ENCODE measurements at places on chromosomes 1 and 21.

- DNase-seq: no peak
Measured at GRCh38 chr1:17615959-17616358, 76.5 kb downstream of the ARHGEF10L start.

DNA sequence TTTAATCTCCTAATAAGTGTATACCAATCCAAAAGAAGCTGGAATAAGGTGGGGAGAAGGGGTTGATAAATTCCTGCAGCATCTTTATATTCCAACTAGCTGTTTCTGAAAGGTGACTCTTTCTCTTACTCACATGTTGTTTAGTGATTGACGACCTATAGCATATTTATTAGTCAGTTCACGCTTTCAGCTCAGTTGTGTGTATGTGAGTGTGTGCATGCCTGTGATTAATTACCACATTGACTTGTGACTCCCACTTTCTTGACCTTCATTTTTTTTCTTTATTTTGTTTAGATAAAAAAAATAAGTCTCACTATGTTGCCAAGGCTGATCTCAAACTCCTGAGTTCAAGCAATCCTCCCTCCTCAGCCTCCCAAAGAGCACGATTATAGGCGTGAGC, 44.4 kb downstream of the ATP2B4 start:
- DNase-seq: no peak

GRCh38 chr1:19529664-19530063, 44.3 kb upstream of the CAPZB start:
- DNase-seq: no peak

DNA sequence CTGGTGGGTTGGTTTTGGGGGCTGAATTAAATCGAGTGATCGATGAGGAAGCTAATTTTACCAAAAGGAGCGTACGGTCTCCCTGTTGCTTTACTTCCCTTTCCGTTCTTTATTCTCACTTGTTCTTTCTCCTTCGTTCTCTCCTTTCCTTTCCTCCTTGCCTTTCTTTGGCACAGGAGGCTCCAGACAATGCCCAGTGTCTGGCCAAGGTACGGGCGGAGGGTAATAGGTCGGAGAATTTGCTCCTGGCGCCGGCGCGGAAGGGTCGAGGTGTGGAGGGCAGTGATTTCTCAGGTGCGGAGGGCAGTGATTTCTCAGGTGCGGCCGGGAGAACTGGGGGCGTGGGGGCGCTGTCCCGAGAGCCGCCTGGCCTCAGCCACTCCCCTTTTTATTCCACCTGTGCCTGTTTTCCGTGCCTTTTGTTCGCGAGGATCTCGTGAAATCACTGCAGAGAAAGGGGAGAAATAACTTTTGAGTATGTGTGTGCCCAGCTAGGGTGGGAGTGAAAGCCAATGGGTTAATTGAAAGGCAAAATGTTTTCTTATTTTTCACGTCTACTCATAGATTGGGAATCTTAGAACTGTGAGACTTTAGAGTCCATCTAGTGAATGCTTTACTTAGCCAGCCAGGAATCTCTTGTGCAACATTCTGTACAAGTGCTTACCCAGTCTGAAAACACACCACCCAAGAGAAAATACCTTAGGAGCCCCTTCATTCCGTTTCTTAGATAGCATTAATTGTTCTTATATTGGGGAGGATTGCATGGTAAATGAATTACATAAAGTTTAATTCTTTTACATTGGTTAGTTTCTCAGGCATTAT, 1.3 kb downstream of the FNBP1L start:
- no peak for DNase-seq

Data from activated CD4-positive, CD25-positive, alpha-beta regulatory T cell treated with anti-CD3 and anti-CD28 coated beads, Interleukin-2, amount 50 U/mL, for 72 hours (primary cell).